NCI-H2081 treated with DMSO at 0.1 percent for 48 hours (cell line): ENCODE measurements at places on chromosomes 11 and 22.

DNA sequence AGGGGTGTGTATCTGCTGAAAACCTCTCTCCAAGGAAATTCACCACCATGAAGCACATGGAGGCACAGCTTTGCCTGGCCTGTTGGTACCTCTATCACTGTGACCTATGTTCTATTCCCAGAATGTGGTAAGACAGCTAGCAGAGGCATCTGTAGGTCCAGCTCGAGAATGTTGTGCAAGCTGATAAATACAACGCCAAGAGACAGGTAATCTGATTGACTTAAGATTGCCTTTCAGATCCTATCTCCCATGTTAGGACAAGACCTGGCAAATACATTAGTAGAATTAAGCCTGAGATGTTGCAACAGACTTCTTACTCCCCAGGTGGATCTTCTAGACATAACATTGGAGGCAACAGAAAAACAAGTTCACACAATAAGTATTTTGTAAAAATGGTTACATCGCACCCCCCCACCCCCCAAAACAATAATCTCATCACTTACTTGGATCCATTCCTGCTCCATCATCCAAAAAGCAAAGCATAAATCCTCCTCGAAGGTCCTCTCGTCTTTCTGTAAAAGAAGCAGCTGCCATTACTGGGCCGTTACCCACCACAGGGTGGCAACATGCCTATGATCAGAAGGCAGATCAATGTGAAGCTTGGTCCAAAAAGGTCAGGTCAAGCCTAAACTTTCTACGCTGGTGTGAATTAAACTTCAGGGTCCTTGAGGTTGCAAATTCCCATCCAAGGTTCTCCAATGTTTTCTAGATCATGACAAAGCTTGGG is 18.5 kb downstream of the MORC2 start:
- DNase-seq, result no peak

GRCh38 chr11:16418428-16419097 is 62.2 kb upstream of the SOX6 start:
- DNase-seq, result no peak

DNA sequence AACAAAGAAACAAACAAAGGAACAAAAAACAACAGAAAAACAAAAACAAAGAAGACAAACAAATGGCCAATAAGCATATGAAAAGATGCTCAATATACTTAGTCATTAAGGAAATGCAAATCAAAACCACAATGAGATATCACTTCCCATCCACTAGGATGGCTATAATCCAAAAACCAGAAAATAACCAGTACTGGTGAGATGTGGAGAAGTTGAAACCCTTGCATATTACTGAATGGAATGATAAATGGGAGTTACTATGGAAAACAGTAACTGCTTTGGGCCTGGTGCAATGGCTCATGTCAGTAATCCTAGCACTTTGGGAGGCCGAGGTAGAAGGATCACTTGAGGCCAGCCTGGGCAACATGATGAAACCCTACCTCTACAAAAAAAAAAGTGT is 44.9 kb upstream of the RBFOX2 start:
- no peak for DNase-seq

- DNase-seq, result no peak
Measured at GRCh38 chr11:88308576-88308975, 29.0 kb downstream of the CTSC start.

GRCh38 chr22:44328762-44329161 is 16.0 kb upstream of the SHISAL1 start:
- DNase-seq, result no peak

DNA sequence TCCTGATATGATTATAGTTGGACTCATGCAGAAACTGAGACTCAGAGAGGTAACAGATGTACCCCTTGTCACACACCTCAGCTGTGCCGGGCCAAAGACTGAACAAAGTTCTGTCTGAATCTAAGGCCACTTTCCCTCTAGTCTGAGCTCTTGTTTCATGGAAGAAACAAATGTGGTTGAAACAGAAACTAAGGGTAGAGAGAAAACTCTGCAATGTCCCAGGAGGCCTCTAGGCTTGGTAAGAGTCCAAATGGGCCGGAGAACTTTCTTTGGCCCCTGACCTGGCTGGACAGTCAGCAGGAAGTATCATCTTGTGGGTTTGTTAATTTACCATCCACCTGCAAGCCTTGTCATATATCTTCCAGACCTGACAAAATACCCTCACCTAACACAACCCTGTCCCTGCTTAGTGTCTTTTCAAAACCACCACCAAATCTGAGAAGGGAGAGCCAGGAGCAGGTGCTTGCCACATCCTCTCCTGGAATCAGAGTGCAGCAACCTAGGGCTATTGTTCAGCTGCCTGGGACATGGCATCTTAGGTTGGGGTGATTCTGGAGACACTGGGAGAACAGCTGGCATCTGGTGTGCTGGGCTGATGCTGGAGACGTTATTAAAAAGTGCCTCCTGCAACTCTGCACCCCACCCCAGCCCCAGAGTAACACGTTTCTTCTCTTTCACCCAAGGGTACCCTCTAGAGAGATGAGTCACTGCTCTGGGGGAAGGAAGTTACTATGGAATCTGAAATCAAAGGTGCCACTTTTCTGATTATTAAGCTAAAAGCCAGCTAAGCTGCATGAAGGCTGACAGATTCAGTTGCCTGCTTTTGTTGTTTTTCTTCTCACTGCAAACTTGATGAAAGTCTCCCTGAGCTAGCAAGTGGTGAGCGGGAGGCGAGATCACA is 126.3 kb upstream of the TIMP3 start:
- DNase-seq, result no peak

GRCh38 chr11:78253797-78254196 is 65.1 kb downstream of the USP35 start:
- DNase-seq, result no peak

DNA sequence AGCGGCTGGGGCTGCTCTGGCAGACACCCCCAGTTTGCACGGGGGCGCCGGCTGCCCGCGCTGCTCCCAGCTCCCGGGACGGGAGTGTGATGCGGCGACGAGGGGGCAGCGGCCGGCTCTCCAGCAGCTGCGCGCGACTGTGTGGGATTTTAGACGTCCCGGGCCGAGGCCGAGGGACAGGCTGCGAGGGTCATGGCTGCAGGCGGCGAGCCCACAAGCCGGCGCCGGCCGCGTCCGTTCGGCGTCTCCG is 159 bp downstream of the FZD4 start:
- no peak for DNase-seq

DNA sequence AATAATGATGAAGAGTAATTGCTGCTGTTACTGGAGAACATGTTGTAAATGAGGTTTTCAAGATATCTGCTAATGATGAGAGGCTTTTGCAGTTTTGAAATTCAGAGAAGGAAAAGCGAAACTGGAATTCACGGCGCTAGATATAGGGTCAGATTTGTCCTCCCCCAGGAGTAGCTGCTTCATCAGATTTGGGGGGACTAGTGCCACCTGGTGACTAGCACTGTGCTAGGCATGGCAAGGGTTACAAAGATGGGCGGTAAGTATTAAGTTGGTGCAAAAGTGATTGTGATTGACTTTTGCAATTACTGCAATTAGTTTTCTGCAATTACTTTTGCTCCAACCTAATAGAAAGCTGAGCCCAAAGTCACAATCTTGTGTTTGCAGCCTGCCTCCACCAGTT is 879.9 kb upstream of the TENM4 start:
- DNase-seq, result no peak

DNA sequence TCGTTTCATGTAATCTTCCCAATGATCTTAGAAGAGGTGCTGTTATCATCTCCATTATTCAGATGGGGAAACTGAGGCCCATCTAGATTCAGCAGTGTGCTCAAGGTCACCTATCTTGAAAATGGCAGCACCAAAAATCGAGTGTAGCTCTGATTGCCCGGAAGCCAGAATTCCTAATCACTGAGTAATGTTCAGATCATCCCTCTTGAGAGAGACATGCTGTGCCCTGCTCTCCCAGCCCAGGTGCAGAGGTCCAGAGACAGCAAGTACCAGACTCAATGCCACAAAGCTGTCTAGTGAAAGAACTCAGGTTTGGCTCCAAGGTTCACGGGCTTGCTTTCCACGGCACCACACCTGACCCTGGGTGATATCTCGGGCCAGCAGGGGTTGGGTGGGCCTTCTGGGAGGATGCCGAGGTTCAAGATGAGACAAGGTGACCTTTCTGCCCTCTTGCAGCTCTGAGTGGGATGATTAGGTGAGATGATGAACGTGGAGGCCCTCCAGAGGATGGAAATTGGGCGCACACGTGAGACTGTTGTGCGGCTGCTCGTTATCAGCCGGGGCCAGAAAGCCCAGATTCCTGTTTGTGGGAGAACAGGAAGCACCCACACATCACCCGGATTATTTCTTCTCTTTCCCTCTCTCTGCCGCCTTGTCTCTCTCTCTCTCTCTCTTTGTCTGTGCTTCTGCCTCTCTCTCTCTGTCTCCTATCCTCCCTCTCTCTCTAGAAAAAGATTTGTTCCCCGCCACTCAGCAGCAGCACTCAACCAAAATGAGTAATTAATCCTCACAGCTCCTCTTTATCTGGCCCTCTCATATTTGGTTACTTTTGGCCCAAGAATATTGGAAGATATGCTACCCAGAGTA is 19.0 kb upstream of the RASD2 start:
- no peak for DNase-seq

- no peak for DNase-seq
Measured at GRCh38 chr22:30821863-30822215, 127.2 kb downstream of the OSBP2 start.

- DNase-seq, result no peak
Measured at GRCh38 chr11:64092111-64092760, 56.5 kb downstream of the FLRT1 start.

DNA sequence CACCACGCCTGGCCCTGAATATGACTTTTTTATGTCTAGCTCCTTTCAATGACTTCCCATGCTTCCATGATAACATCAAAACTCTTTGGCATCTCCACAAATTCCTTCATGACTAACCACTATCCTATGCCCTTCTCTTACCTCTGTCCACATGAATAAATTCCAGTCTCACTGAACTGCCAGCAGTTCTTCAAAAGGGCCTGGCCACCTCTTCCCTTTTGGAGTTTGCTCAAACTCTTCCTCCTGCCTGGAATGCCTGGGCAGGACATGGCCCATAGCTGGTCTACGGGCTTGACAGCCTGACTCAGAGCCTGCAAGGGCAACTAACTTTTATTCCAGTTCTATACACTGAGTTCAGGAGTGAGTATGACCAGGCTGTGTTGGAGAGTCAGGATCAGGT is 41.8 kb upstream of the ZBTB16 start:
- no peak for DNase-seq

- DNase-seq, result no peak
Measured at GRCh38 chr22:41613456-41613855, 7.4 kb downstream of the DESI1 start.

GRCh38 chr22:45758603-45759002 is 87.0 kb downstream of the ATXN10 start:
- no peak for DNase-seq

- DNase-seq, result no peak
Measured at GRCh38 chr11:110076371-110076965, 16.7 kb upstream of the ZC3H12C start.
